ENCODE measurements at places on chromosomes 4 and X.

GRCh38 chr4:67576538-67576937 lies 18.0 kb downstream of the STAP1 start:
- no peak for DNase-seq

- no peak for DNase-seq
Measured at GRCh38 chr4:139208404-139208945, 31.5 kb upstream of the ELF2 start.

GRCh38 chr4:89298155-89298554 lies 9.4 kb downstream of the GPRIN3 start:
- peak; percentile 36 for DNase-seq

DNA sequence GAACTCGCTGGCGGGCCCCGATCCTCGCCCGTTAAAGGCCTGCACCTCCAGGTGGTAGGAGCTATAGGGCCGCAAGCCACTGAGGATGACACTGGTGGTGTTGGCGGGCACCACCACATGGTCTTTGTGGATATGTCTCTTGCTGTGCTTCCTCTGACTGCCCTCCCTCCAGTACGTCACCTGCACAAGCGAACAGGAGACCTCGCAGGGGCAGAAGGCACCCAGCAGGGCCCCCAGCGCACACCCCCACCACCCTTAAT lies 20.7 kb downstream of the L1CAM start:
- no peak for DNase-seq

GRCh38 chrX:130805903-130806302 lies 97.1 kb downstream of the ENOX2 start:
- no peak for DNase-seq

- no peak for DNase-seq
Measured at GRCh38 chrX:112800971-112801775, 39.5 kb downstream of the AMOT start.

DNA sequence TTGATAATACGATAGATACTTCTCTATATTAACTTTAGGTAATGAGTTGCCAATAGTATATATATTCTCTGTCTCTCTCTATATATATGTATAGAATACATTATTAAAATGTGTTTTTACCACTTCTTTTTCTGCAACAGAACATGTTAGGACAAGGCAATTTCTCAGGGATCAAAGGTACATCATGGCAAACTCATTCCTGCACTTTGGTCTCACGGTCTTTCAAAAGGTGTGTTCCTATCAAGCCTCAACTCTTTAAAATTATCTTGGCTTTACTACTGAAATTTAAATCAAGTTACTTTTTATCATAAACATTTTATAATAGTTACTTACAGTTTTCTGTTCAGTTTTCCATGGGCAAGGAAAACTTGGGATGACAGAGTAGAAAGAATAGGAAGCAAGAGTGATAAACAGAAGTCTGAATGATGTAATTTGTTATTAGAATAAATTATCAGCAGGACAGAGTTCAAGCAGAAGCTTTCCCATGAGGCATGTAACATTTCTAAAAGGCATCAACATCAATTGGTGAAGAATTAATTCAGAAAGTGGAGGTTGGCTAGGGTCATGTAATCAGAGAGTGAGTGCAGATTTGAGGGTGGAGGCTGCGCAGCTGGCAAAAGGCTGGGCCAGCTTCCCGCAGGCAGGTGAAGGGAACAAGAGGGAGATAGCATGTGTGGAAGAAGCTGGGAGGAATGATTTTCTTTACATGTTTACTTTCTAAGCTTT lies 59.7 kb upstream of the LRAT start:
- DNase-seq: no peak

DNA sequence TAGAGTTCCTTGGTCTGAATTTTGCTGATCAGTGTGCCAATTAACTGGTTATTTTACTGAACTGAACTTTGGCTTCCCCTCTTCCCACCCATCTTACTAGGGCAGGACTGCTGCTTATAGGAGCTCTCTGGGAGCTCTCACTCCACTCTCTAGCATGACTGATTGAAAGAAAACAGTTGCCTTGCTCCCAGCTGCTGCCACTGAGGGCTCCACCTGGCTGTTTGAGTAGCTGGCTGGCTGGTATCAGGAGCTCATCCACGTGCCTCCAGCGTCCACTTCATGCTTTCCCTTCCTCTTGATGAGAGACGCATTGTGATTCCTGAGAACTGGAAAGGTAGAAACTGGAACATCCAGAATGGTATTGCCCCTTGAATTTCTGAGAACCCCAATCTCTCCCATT lies 73.0 kb upstream of the KLHL13 start:
- DNase-seq: peak; percentile 57

DNA sequence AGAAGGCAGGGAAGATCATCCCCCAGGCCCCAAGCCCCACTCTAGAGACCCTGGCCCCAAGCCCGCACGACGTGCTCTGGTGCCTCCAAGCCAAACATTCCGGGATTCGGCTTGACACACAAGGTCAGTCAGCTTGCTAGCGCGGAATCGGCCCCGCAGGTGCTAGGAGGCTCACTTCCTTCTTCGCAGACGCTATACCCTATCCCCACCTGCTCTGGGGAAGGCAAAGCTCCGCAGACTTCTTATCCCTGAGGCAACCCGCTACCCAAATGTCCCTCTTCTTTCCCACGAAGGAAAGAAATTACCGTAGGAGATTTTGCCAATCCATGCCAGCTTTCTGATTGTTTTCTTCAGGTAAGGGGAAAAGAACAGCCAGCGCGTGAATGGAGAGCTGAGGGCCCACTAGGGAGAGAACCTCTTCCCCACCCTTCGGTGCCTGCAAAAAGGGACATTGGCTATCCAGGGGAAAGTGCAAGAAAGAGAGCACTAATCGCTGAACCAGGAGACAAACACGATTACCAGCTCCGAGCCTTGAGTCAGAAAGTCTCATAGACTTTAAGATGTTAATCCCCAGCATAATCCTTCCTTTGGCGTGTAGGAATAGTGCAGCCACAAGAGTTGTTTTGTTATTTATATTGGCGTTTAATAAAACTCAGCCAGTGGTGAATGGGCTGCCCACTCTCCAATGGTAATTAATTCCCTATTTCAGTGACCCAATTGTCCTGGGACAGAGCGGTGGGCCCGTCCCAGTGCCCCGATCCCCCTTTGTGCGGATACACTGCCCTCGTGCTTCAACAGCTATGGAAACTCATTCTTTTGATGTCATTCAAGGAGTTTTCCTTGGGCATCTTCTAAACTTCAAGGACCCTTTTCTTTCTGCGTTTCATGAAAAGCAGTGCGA lies 5.4 kb upstream of the NEUROG2 start:
- DNase-seq: no peak

GRCh38 chrX:720825-721224 lies 90.2 kb downstream of the SHOX start:
- no peak for DNase-seq

- DNase-seq: no peak
Measured at GRCh38 chr4:5799406-5799805, 88.4 kb downstream of the EVC start.

- no peak for DNase-seq
Measured at GRCh38 chrX:22542641-22543040, 269.9 kb downstream of the CBLL2 start.

GRCh38 chr4:41374490-41374889 lies 117.8 kb downstream of the UCHL1 start:
- DNase-seq: no peak

DNA sequence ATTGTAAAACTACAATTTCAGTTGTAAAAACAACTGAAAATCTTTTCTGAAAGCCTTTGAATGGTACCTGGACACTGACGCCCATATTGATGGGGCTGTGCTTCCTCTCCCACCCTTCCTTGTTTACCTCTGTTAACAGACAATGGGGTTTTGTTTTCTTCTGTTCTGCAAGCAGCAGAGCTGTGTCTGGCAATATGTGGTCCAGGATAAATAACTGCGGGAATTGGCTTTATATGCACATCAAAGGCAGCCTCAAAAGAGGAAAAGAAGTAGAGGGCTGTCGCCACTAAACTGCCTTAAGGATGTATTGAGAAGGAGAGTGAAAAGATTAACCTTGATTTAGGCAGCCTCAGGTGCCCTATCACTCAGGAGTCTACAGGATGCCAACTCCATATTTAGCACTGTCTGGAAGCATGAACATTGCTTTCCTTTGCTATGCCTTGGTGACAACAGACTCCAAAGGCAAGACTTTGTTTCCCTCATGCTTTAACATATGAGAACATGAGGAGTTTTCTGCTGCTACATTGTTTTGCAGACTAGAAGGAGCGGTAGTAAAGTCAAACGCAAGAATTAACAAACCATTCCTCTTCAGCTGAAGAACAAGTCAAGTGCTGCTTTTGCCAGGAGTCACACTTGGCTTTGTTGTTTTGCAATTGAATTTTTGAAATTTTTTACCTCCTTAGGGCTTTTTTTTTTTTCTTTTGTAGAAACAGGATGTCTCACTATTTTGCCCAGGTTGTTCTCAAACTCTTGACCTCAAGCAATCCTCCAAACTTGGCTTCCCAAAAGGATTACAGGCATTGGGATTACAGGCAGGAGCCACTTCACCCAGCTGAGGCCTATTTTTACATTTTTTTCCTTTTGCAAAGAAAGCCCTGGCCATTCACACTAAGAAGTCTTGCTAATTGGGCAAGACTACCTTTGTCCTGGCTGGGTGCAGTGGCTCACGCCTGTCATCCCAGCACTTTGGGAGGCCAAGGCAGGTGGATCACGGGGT lies 3.0 kb downstream of the IL21 start:
- no peak for DNase-seq

DNA sequence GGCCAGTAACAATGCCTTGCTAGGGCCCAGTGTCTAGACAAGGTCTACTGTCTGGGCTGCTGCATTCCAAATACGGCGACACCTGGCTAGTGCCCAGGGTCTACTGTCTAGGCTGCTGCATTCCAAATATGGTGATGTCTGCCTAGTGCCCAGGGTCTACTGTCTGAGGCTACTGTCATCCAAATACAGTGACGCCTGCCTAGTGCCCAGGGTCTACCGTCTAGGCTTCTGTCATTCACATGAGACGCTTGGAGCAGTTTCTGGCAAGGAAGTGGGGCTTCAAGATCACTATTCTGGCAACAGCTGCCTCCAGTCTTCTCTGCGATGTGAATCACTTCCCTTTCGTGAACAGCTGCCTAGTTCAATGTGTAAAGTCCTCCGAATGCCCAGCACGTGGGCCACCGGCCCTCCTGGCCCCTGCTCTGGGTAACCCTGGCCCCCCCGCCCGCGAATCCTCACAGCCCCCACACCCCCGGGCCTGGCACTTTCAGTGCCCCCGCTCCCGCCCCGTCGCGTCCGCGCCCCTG lies 12.7 kb downstream of the ACOX3 start:
- DNase-seq: no peak

- no peak for DNase-seq
Measured at GRCh38 chrX:54817220-54817820, 9.8 kb downstream of the MAGED2 start.

DNA sequence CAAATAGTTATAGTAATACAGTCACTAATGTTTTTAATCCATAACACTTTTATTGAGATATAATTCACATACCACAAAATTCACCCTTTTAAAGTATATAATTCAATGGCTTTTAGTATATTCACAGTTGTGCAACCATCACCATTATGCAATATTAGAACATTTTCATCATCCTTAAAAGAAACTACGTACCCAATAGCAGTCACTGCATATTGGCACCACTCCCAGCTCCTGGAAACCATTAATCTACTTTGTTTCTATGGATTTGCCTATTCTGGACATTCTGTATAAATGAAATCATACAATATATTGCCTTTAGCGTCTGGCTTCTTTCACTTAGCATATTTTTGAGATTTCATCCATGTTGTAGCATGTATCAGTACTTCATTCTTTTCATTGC lies 99.3 kb downstream of the AMMECR1 start:
- DNase-seq: no peak

DNA sequence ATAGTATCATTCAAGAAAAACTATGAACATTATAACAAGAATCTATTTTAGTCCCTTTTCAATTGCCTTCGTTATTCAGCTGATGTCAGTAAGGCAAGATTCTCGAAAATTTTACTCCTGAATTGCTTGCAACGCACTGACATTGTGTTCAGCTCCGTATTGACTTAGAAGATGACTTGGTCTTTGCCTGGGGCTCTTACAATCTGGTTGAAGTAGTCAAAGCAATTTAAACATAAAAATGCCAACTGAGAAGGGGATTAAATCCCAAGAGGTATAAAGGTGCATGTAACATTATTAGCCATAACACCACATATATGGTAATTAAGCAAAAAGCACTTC lies 507.1 kb downstream of the CENPC start:
- DNase-seq: no peak

DNA sequence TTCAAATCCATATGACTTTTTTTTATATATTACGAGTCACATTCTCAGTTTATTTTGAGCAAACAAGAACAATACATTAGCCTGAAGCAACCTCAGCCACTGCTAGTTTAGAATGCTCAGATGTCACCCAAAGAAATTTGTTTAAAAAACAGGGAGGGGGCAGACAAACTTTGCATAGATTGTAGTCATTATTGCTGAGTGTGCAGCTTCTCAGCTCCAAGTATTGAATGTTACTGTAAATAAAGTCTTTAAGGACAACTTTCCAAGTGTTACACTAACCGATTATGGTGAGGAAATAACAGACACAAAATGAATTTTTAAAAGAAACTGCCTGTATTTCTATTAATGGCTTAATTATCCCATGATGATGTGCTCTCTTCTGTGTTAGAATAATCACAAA lies 519.5 kb upstream of the GALNT7 start:
- DNase-seq: no peak

DNA sequence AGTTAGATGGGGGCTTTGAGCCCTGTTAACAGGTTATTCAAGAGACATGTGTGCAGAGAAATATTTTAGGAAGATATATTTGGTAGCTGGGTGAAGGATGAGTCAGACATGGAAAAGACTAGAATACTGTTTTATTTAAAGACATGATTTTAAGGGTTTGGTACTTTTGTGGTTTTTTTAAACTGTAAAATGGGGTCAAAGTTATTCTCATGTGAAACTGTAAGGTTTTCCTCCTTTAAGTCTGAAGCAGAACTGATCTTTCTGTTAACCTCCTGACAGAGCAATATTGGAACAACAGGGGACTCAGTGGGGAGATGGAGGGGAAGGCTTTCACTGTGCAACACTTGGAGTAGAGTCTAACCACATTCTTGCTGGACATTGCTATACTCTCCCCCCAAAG lies 112.4 kb upstream of the LSM6 start:
- DNase-seq: no peak

GRCh38 chr4:1260418-1261106 lies 11.6 kb upstream of the CTBP1 start:
- no peak for DNase-seq

DNA sequence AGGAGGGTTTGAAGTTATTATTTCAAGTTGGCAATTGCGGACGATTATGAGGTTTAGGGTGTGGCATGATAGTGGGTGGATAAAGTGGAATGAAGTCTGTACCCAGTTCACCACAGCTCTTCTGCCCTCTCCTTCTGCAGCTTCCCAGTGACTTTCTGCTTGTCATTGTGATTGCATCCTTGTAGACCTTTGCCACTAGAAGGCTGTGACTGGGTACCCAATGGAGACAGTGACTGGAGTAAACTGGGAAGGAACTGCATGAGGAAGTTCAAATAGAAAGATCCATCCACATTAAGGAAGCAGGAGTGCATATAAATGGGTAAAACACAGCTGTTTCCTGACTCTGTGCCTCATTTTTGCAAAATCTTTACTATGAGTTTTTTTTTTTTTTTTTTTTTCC lies 53.5 kb upstream of the SPANXN3 start:
- DNase-seq: no peak

Data from NCI-H2081 (cell line).